ENCODE measurements at places on chromosomes 2 and 18. TPM values are rescaled to one million over a fixed set of nuclear protein-coding genes. Genes with fewer than 3 reads are reported as not detected.
A peak's percentile ranks its signal among the peaks of the same experiment; 100 is the strongest.

The EDAR gene
- total RNA-seq: not detected

The GPR155 gene
- total RNA-seq: 3.5 TPM

The ZNF396 gene
- total RNA-seq: 3.3 TPM

The ALKAL2 gene
- not detected for total RNA-seq

The RSAD2 gene
- total RNA-seq: 0.72 TPM

- no peak overlapping the region for H3K27ac ChIP-seq
- H3K4me3 ChIP-seq: no peak overlapping the region
- no peak for DNase-seq
- H3K27me3 ChIP-seq: no peaks in the 10 kb centered on the region
- no peaks in the 10 kb centered on the region for H3K4me1 ChIP-seq
Measured at GRCh38 chr2:38296197-38296780, 80.8 kb downstream of the ATL2 start.

DNA sequence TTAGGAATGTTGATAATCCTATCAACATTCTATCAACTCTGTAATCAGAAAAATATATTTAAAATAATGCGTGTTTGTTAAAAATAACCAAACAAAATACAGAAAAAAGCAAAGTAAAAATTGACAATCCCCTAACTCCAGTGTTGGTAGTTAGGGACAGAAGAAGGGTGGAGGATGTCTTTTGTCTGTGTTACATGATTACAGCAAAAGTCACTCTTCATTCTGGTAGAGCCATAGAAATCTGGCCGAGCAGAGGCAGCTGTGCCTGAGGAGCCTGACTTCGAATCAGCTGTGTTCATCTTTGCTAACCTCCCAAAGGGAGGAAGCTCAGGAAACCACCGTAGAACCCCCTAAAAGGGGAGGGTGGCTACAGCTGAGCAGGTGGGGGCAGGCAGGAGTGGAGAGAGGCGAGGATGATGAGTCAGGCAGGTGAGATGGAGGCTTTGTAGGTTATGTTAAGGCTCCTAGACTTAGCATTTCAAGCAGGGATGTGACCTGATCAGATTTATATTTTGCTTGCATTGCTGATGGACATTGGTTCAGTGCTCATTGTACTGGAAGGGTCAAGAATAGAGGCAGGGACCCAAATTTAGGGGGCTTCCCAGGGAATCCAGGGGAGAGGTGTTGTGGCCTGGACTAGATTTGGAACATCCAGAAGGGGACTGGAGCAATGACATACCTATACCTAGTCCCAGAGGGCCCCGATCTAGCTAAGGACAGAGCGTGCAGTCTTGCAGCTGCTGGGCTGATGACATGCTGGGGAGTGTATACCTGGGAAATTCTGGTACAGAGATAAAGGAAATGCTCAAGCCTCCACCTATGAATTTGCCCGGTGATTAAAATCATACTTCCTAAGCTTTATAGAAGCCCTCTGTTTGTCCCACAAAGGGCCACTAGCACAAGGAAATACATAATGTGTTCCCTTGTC, 95.7 kb downstream of the NEDD4L start:
- no peaks in the 10 kb centered on the region for H3K36me3 ChIP-seq
- H3K4me1 ChIP-seq: peaks cover 11% of the 10 kb centered on the region
- peaks cover 12% of the 10 kb centered on the region for H3K27me3 ChIP-seq

GRCh38 chr2:192137451-192137850, 57.3 kb downstream of the TMEFF2 start:
- no peaks in the 10 kb centered on the region for H3K27me3 ChIP-seq
- no peak overlapping the region for H3K27ac ChIP-seq
- H3K4me1 ChIP-seq: no peaks in the 10 kb centered on the region
- no peak overlapping the region for H3K4me3 ChIP-seq

DNA sequence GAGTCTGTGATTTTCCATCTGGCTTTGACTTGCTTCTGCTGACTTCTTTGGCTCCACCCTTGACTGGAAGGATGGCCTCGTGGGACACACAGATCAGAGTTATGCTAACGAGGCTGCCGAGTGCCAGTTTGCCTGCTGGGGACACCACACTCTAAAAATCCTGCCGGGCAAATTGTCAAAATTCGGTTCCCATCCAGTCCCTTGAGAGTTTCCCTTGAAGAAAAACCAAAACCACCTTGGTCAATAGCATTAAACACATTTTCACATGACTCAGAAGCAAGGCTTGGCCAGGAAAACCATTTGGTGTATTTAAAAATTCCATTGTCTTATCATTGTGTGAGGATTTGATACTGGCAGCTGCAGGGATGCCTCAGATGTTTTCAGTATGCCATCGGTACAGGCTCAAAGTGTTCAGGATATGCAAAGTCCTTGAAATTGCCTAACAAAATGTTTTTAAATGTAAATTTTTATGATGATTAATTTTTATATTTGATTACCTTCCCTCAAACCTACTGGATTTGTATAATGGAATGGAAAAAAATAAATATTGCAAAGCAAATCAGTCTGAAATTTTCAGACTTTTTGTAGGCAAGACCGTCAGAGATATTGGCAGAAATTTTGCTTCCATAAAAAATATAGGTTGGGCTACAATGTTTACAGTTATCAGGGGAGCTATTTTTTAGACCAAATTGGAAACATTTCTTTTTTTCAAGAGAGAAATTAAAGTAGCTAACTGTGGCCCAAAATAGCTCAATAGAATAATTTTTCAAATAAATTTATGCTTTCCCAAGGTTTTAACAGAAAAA, 41.6 kb downstream of the KCNE4 start:
- H3K27ac ChIP-seq: peak overlapping the region; percentile 25
- no peaks in the 10 kb centered on the region for H3K36me3 ChIP-seq
- no peaks in the 10 kb centered on the region for H3K27me3 ChIP-seq

DNA sequence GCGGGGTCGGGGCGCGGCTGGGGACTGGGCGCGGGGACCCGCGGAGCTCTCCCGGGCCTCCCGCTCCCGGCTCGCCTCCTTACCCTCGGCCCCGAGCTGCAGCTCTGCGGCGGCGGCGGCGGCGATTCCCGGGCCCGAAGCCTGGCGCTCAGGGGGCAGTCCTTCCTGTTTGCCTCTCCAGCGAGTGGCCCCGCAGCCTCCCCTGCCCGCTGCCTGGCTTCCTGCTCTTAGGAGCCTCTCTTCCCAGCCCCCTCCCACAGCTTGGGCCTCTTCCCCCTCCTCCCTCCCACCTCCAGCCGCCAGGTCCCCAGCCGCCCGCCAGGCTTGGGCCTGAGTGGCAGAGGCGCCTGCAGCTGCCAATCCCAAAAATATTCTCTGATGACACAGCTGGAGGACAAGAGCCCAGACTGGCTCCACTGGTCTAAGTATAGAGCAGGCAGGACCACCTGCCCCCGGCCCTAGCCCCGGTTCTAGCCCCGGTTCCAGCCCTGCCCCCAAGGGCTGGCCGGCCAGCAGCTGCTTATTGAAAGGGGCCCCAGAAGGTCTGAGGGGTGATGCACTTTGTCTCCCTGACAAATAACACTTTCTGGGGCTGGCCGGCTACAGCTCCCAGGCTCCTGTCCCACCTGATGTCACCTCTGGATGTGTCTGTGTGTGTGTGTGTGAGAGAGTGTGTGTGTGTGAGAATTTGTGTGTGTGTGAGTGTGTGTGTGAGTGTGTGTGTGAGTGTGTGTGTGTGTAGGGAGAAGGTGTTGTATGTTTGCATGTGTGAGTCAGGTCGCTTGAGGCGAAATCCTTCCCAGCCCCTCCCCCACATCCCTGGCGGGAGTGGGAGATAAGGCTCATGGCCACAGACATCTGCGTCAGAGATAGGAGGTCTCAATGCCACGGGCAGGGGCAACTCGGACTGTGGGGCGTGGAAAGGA, at the start of gene OBSL1:
Gene OBSL1, minus strand, starts transcription at position 229 of the 926 bp plus-strand sequence. CDS start 307 bp downstream, outside the sequence.
- peak within 1 kb of the TSS; percentile 78 for H3K4me3 ChIP-seq
- peak; percentile 98 for DNase-seq
- no peaks in the 10 kb centered on the region for H3K4me1 ChIP-seq
- peaks cover 10% of the 10 kb centered on the region for H3K36me3 ChIP-seq

DNA sequence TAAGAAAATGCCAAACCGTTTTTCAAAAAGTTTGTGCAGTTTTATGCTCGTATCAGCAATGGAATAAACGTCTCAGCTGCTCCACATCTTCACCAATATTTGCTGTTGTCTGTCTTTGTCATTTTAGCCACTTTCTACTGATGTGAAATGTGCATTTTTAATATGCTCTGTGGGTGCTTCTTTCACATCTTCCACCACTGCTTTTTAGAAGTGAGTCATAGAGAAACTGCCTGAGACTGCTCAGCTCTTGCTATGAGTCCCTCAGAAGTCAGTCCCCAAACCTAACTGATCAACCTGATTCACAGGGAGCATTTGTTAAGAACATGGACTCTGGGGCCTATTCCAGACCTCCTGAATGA, 41.0 kb upstream of the EPC2 start:
- no peak overlapping the region for H3K27ac ChIP-seq
- H3K4me1 ChIP-seq: no peaks in the 10 kb centered on the region
- no peak for DNase-seq
- no peaks in the 10 kb centered on the region for H3K36me3 ChIP-seq

DNA sequence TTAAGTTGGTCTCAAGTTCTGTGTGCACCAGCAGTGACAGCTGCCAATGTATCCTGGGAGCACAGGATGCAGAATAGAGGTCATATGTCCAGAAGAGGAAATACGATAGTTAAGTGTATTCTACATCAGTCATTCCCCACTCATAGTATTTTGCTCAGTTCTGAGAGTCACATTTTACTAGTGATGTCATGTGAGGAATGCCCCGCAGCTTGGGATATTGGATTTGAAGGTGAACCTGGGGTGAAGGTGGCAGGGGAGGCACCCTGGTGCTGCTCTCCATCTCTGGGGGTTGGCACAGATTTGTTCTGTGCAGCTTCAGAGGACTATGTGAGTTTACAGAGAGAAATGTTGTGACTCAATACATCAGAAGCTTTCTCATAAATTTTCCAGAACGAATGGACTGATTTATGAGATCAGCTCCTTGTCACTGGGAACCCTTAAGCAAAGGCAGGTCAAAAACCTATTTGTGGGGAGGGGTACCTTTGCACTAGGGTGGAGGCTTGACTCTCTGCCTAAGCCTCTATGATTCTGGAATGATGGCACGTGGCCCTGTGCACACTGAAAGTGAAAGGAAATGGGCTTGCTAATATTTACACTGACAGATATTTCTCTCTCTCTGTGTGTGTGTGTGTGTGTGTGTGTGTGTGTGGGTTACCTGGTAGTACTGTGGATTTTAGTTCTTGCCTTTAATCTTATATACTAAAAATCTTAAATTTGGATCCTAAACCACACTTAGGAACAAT, 95.9 kb downstream of the NEB start:
- H3K36me3 ChIP-seq: no peaks in the 10 kb centered on the region
- no peaks in the 10 kb centered on the region for H3K27me3 ChIP-seq
- H3K27ac ChIP-seq: no peak overlapping the region
- peaks cover 5% of the 10 kb centered on the region for H3K4me1 ChIP-seq
- no peak for DNase-seq

- peak; percentile 86 for DNase-seq
- H3K27ac ChIP-seq: peak overlapping the region; percentile 76
- peaks cover 30% of the 10 kb centered on the region for H3K4me1 ChIP-seq
- H3K36me3 ChIP-seq: peaks cover 3% of the 10 kb centered on the region
- H3K27me3 ChIP-seq: no peaks in the 10 kb centered on the region
Measured at GRCh38 chr2:180978903-180979748, 1.3 kb upstream of the UBE2E3 start.

DNA sequence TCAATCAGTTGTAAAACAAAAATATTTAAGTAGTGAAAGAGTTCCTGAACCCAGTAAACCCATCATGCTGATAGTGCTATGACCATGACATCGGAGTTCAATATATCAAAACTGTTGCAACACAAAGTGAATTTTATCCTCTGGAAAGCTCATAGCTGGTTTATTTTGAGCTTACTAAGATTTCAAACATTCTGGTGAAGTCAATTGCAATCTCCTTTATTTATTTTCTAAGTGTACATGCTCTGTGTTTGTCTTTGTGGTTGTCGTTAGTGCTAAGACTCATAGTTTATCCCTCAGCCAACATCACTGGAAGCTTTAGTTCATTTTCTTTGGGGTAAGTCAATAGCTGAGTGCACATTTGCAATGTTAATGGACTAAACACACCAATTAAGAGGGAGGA, 91.9 kb downstream of the QPCT start:
- peak overlapping the region; percentile 1 for H3K27ac ChIP-seq
- H3K36me3 ChIP-seq: no peaks in the 10 kb centered on the region
- no peak for DNase-seq
- H3K4me1 ChIP-seq: peaks cover 11% of the 10 kb centered on the region

GRCh38 chr2:205717175-205717846, 35.0 kb downstream of the NRP2 start:
- no peak overlapping the region for H3K27ac ChIP-seq
- no peak for DNase-seq
- H3K36me3 ChIP-seq: peaks cover 38% of the 10 kb centered on the region
- H3K4me1 ChIP-seq: peaks cover 21% of the 10 kb centered on the region
- H3K27me3 ChIP-seq: no peaks in the 10 kb centered on the region
- no peak overlapping the region for H3K4me3 ChIP-seq

DNA sequence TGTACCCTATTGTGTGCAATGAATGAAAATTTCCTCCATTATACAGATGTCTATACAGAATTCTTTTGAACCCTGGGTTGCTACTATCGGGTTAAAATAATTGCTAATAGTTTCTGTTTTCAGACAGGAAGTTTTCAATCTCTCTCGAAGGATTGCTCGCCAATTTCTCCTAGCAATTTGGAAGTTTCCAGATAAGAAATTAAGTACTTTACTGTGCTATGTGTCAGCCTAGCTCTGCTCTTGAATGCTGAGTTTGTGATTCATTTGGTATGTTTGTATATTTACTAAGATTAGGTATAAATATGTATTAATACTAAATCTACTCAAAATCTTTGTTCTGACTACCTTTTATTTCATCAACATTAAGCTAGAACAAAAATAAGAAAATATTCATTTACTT, 74.6 kb upstream of the ARL5A start:
- H3K27me3 ChIP-seq: no peaks in the 10 kb centered on the region
- no peak overlapping the region for H3K4me3 ChIP-seq
- DNase-seq: no peak
- no peaks in the 10 kb centered on the region for H3K36me3 ChIP-seq
- no peak overlapping the region for H3K27ac ChIP-seq

- H3K4me1 ChIP-seq: peaks cover 36% of the 10 kb centered on the region
- no peak for DNase-seq
- no peaks in the 10 kb centered on the region for H3K36me3 ChIP-seq
- no peaks in the 10 kb centered on the region for H3K27me3 ChIP-seq
- H3K27ac ChIP-seq: peak overlapping the region; percentile 51
Measured at GRCh38 chr2:220512419-220512818, 885.0 kb downstream of the SLC4A3 start.

- H3K4me3 ChIP-seq: no peak overlapping the region
- H3K27ac ChIP-seq: no peak overlapping the region
- H3K27me3 ChIP-seq: no peaks in the 10 kb centered on the region
- DNase-seq: peak; percentile 63
Measured at GRCh38 chr18:8212896-8213780, 396.1 kb upstream of the RAB12 start.

- H3K27me3 ChIP-seq: peaks cover 1% of the 10 kb centered on the region
- no peak overlapping the region for H3K27ac ChIP-seq
- no peaks in the 10 kb centered on the region for H3K36me3 ChIP-seq
- H3K4me1 ChIP-seq: peaks cover 4% of the 10 kb centered on the region
- no peak overlapping the region for H3K4me3 ChIP-seq
Measured at GRCh38 chr2:240326886-240327285, 108.6 kb upstream of the GPC1 start.

GRCh38 chr2:189659734-189660133, 1.5 kb upstream of the ASNSD1 start:
- no peak overlapping the region for H3K27ac ChIP-seq
- H3K4me3 ChIP-seq: no peak overlapping the region
- no peak for DNase-seq
